Aorta (tissue), 5 donors: ENCODE measurements at places on chromosomes 3 and 15. TPM values are rescaled to one million over a fixed set of nuclear protein-coding genes. Genes with fewer than 3 reads are reported as not detected.

Gene KBTBD12
- polyA plus RNA-seq = 0.28 TPM

Gene UBP1
- polyA plus RNA-seq = 45.4 TPM

Gene EIF5A2
- 3.9 TPM for polyA plus RNA-seq

- no peak for DNase-seq
Measured at GRCh38 chr15:66718220-66718988, 16.4 kb downstream of the SMAD6 start.

- DNase-seq = peak; percentile 69
Measured at GRCh38 chr3:72288955-72289691, 504.2 kb upstream of the PROK2 start.

DNA sequence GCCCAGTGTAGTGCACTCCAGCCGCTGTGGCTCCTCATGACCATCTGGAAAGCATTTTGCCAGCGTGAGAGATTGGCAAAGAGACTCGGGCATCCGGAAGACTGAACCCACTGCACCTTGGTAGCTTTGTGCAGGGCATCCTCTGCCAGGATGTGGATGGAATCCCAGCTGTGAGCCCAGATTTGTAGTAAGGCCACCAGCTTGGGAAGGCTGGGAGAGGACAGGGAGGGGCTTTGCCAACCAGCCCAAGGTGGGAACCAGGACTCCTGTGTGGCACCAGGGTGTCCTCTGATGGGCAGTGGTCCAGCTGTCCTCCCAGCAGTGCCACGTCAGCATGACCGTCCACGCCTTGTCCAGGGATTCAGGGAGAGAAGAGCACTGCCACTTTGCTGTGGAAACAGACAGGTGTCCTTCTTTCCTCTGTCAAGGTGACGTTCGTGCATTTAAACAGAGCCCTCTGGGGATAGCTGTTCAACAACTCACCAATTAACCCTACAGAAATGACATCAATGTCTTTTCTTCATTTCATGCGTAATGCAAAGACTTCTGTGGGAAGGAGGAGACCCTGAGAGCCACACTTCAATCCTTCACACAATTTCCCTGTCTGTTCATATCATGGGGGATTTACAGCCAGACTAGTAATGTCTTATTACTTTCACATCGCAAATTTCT lies 19.1 kb downstream of the KLF15 start:
- peak; percentile 14 for DNase-seq

DNA sequence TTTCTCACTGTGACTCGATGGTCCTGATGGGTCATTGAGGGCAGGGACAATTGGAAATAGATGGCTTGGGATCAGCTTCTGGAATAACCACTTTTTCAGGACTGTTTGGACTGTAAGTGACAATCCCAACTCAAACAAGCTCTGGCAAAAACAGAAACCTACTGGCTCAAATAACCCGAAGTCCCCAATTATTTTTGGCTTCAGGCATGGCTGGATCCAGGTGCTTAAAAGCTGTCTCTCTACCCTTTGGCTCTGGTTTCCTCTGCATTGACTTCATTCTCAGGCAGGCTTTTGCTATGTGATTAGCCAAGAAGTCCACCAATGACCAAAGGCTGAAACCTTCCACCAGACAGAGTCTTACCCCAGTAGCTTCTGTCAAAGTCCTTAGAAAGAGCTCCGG lies 92.9 kb upstream of the PRR23E start:
- no peak for DNase-seq

DNA sequence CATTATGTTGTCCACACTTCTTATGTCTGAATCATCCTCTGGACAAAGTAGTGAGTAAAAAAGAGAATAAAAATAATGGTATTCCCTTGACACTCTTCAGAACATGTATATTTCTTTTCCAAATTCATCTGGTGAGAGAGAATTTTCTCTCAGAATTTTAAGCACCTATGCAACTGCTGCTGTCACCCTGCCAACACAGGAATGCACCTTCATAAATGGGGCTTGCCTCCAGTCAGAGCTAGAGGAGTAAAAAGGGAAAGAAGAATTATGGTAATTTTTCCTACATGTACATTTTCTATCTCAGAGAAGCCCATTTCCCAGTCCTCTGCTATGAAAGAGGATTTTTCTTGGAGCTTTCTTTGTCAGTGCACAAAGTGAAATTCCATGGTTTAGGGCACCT lies 92.2 kb upstream of the ALCAM start:
- DNase-seq = no peak
